ENCODE measurements at places on chromosomes 11 and 22.
A peak's percentile ranks its signal among the peaks of the same experiment; 100 is the strongest.

- H3K4me1 ChIP-seq, result no peaks in the 10 kb centered on the region
- H3K4me3 ChIP-seq, result no peak overlapping the region
- no peak overlapping the region for H3K27ac ChIP-seq
- no peaks in the 10 kb centered on the region for H3K27me3 ChIP-seq
Measured at GRCh38 chr11:87437844-87438223, 400.1 kb downstream of the TMEM135 start.

DNA sequence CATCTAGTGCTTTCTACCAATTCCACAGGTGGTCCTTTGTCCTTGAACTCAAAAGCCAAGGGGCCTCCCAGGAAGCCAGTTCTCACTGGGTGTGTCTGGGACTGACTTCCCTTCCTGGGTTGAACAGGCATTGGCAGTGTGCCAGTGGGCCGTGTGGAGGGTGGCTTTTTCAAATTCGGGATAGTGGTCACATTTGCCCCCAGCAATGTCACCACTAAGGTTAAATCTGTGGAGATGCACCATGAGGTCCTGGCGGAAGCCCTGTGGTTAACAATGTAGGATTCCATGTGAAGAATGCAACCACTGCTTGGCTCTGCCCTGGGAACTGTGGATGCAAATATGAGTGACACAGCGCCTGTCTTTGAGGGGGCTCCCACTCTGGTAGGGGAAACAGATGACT, 53.2 kb upstream of the MTNR1B start:
- DNase-seq, result no peak
- H3K27me3 ChIP-seq, result no peaks in the 10 kb centered on the region
- no peaks in the 10 kb centered on the region for H3K4me1 ChIP-seq

DNA sequence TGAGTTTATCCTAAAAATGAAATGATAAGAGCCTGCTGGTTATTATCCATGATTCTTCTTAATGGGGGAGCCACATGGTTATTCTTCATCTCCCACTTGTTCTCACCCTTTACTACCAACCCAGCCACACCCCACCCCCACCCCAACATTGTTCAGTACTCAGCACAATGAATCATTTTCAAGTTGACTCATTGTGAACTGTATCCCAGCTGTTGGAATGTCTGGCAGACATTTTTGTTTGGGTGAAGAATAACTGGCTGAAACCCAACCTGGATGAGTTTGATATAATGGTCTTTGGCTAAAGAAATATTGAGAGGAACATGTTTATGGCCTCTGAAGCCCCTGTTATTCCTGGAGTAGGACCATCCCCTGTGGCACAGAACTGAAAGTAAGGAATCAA, 136.2 kb downstream of the ELP4 start:
- no peaks in the 10 kb centered on the region for H3K27me3 ChIP-seq
- DNase-seq, result no peak
- H3K4me3 ChIP-seq, result no peak overlapping the region
- no peaks in the 10 kb centered on the region for H3K4me1 ChIP-seq
- no peak overlapping the region for H3K27ac ChIP-seq

DNA sequence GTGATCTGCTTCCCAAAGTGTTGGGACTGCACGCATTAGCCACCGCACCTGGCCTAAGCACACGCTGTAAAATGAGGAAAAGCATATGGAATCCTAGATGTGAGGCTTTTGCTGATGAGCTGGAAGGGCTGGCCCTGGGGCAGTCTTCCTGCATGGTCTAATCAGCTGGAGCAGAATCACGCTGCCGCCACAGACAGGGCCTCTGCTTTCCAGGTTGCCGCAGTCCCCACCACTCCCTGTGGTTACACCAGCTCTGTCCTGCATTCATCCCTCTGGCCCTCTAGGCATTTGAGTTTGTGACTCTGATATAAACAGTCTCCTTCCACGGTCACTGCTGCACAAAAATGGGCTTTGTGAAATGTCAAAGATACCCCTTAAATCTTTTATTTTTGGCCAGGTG, 17.1 kb downstream of the RPS6KA4 start:
- no peak for DNase-seq
- H3K27me3 ChIP-seq, result no peaks in the 10 kb centered on the region
- H3K4me3 ChIP-seq, result no peak overlapping the region
- H3K27ac ChIP-seq, result no peak overlapping the region

GRCh38 chr11:102813484-102813883, 15.5 kb upstream of the MMP1 start:
- no peaks in the 10 kb centered on the region for H3K4me1 ChIP-seq
- no peak overlapping the region for H3K4me3 ChIP-seq
- no peak for DNase-seq
- H3K27me3 ChIP-seq, result no peaks in the 10 kb centered on the region
- H3K36me3 ChIP-seq, result no peaks in the 10 kb centered on the region

GRCh38 chr22:37749226-37749625, 52.4 kb downstream of the TRIOBP start:
- peak overlapping the region; percentile 97 for H3K27ac ChIP-seq
- H3K4me3 ChIP-seq, result no peak overlapping the region
- H3K4me1 ChIP-seq, result peaks cover 71% of the 10 kb centered on the region
- no peaks in the 10 kb centered on the region for H3K27me3 ChIP-seq
- DNase-seq, result no peak

GRCh38 chr11:94128291-94128745, 323 bp upstream of the PANX1 start:
- H3K27me3 ChIP-seq, result no peaks in the 10 kb centered on the region
- peak overlapping the region; percentile 98 for H3K27ac ChIP-seq
- peaks cover 48% of the 10 kb centered on the region for H3K4me1 ChIP-seq

- H3K27ac ChIP-seq, result no peak overlapping the region
- H3K4me3 ChIP-seq, result no peak overlapping the region
- no peaks in the 10 kb centered on the region for H3K36me3 ChIP-seq
- no peaks in the 10 kb centered on the region for H3K27me3 ChIP-seq
Measured at GRCh38 chr11:34379539-34379938, 21.7 kb upstream of the ABTB2 start.

DNA sequence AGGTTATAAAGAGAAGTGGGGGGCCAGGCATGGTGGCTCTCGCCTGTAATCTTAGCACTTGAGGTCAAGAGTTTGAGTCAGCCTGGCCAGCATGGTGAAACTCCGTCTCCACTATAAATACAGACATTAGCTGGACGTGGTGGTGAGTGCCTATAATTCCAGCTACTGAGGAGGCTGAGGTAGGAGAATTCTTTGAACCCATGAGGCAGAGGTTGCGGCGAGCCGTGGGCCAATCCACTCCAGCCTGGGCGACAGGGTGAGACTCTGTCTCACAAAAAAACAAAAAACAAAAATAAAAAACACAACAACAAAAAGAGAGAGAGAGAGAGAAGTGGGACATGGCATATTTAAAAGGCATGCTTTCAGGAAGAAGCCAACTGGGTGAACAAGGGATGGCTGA, 80.1 kb upstream of the CARD18 start:
- H3K36me3 ChIP-seq, result no peaks in the 10 kb centered on the region
- DNase-seq, result no peak
- H3K27me3 ChIP-seq, result no peaks in the 10 kb centered on the region
- H3K4me1 ChIP-seq, result no peaks in the 10 kb centered on the region
- no peak overlapping the region for H3K4me3 ChIP-seq

- no peaks in the 10 kb centered on the region for H3K36me3 ChIP-seq
- DNase-seq, result no peak
- H3K27ac ChIP-seq, result no peak overlapping the region
- no peak overlapping the region for H3K4me3 ChIP-seq
- no peaks in the 10 kb centered on the region for H3K4me1 ChIP-seq
Measured at GRCh38 chr11:91585035-91585801, 639.4 kb upstream of the FAT3 start.

- no peak for DNase-seq
- no peaks in the 10 kb centered on the region for H3K4me1 ChIP-seq
- H3K36me3 ChIP-seq, result no peaks in the 10 kb centered on the region
- H3K4me3 ChIP-seq, result no peak overlapping the region
Measured at GRCh38 chr22:38162881-38163843, 18.5 kb downstream of the PLA2G6 start.

- no peaks in the 10 kb centered on the region for H3K36me3 ChIP-seq
- DNase-seq, result no peak
- H3K4me1 ChIP-seq, result no peaks in the 10 kb centered on the region
- no peak overlapping the region for H3K4me3 ChIP-seq
- H3K27me3 ChIP-seq, result no peaks in the 10 kb centered on the region
Measured at GRCh38 chr11:132037467-132037862, 667.0 kb downstream of the NTM start.

DNA sequence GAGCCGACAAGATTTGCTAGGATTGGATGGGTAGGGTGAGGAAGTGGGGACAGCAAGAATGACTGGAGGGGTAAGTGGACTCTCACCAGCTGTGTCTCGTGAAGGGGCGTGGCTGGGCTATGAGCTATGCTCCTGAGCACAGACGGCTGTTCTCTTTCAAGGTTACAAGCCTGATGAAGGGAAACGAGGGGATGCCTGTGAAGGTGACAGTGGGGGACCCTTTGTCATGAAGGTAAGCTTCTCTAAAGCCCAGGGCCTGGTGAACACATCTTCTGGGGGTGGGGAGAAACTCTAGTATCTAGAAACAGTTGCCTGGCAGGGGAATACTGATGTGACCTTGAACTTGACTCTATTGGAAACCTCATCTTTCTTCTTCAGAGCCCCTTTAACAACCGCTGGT, 19.9 kb downstream of the F2 start:
- no peak overlapping the region for H3K4me3 ChIP-seq
- peaks cover 4% of the 10 kb centered on the region for H3K4me1 ChIP-seq
- no peak overlapping the region for H3K27ac ChIP-seq
- no peak for DNase-seq
- peaks cover 41% of the 10 kb centered on the region for H3K36me3 ChIP-seq

- H3K4me3 ChIP-seq, result no peak overlapping the region
- no peak overlapping the region for H3K27ac ChIP-seq
- H3K36me3 ChIP-seq, result no peaks in the 10 kb centered on the region
- no peak for DNase-seq
- H3K27me3 ChIP-seq, result no peaks in the 10 kb centered on the region
Measured at GRCh38 chr11:17145972-17146371, 61.8 kb downstream of the PIK3C2A start.

GRCh38 chr11:26651916-26652315, 69.9 kb downstream of the SLC5A12 start:
- H3K4me1 ChIP-seq, result no peaks in the 10 kb centered on the region
- H3K4me3 ChIP-seq, result no peak overlapping the region
- DNase-seq, result no peak
- no peaks in the 10 kb centered on the region for H3K27me3 ChIP-seq

DNA sequence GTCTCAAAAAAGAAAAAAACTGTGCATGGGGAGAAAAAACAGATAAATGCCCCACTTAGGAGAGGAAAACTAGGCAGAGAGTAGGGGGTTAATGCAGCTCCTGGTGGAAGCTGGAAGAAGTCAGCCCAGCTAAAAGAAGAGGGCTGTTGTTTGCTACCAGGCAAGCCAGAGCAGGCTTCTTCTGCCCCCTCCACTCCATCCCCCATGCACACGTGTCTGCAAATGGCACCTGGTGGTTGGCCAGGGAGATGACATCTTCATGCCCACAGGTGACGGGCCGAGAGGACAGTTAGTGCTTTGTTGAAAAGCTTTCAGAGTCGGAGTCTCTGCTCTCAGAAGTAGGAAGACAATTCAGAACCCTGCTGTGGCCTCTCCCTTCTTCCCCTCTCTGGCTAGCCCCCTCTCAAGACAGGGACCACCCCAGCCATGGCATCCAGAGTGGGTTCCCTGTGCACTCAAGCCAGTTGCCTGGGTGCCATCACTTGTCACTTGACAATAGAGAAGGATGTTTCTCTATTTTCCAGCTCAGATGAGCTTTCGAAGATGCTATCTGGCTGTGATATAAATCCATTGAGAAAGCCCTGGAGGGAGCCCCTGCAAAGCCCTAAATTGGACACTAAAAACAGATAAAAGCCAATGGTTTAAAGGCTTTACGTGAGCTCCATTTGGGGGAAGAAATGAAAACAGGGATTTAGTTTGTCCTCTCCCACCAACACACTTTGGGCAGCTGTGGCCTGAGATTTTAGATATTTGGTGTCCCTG, 142.0 kb downstream of the TRIM29 start:
- no peaks in the 10 kb centered on the region for H3K4me1 ChIP-seq
- H3K27me3 ChIP-seq, result peaks cover 8% of the 10 kb centered on the region
- H3K36me3 ChIP-seq, result no peaks in the 10 kb centered on the region
- no peak overlapping the region for H3K4me3 ChIP-seq
- no peak overlapping the region for H3K27ac ChIP-seq
- DNase-seq, result no peak

DNA sequence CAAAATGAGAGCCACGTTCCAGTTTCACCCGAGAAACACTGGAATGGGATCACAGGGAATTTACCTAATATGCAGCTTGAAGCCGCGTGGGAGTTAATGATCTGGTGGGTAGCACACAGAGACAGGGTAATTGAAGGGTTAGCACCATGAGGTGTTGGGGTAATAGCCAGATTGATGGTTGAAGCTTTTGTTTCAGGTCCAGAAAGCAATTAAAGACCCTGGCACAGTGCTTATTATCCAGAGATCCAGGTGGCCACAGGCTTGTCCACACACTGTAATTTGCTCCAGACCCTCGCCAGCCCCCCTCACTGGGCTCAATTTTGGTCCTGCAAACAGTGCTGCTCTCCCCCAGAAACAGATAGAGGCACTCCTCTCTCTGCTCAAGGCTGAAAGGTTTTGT, 282.5 kb upstream of the ISX start:
- no peaks in the 10 kb centered on the region for H3K27me3 ChIP-seq
- H3K36me3 ChIP-seq, result no peaks in the 10 kb centered on the region
- DNase-seq, result no peak
- no peak overlapping the region for H3K27ac ChIP-seq
- no peaks in the 10 kb centered on the region for H3K4me1 ChIP-seq

DNA sequence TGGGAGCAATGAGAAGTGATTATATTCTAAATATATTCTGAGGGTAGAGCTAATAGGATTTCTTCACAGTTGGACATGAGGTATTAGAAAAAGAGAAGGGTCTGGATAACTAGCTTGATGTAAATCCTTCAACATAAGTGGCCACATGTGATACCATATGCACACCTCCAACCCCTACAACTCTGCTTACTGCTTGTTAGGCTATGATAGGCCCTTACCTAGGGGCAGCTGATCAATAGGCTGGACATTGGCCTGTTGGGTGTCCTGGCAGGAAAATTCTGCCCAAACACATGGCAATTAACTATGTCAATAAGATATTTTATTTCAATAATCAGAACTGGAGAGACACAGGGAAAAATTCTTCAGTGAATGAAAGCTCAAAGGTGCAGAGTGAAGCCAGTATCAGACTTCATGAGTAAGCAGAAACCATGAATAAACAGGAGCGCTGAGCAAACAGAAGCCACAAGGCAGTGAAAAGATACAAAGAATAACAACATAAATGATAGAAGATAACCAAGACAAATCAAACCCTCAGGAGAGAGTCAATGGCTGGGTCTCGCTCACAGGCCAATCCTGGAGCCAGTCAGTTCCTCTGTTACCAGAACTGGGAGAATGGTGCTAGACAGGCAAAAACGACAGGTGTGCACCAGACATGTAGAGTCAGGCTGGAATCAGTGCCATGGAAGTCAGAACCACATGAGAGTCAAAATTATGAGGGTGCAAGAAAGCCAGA, 46.3 kb upstream of the PSMA1 start:
- DNase-seq, result no peak
- no peaks in the 10 kb centered on the region for H3K36me3 ChIP-seq
- no peak overlapping the region for H3K27ac ChIP-seq
- no peaks in the 10 kb centered on the region for H3K27me3 ChIP-seq
- H3K4me3 ChIP-seq, result no peak overlapping the region

Data from tibial nerve (tissue), 4 donors.